ENCODE measurements at places on chromosomes 2 and 18.

- DNase-seq, result no peak
Observed at GRCh38 chr18:59617468-59617932, 79.7 kb downstream of the CCBE1 start.

DNA sequence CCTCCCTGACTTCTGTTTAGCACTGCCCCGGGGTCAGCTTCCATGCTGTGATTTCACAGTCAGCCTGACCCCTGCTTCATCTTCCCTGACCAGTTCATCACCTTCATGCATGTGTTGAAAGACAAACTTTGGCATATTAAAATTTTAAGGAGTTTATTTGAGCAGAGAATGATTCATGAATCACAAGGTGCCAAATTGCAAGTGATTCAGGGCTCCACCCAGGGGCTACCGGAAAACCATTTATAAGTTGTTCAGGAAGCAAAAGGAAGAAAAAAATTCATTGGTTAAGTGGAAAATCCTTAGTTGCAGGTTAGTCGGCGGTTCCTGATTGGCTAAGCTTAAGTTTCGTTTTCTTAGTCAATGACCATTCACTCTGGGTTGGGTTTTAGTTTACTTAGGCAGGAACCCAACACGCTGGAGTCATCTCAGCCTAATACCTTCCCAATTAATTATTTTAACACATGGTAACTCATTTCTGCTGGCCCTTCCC is 10.6 kb downstream of the IL1F10 start:
- DNase-seq, result no peak

DNA sequence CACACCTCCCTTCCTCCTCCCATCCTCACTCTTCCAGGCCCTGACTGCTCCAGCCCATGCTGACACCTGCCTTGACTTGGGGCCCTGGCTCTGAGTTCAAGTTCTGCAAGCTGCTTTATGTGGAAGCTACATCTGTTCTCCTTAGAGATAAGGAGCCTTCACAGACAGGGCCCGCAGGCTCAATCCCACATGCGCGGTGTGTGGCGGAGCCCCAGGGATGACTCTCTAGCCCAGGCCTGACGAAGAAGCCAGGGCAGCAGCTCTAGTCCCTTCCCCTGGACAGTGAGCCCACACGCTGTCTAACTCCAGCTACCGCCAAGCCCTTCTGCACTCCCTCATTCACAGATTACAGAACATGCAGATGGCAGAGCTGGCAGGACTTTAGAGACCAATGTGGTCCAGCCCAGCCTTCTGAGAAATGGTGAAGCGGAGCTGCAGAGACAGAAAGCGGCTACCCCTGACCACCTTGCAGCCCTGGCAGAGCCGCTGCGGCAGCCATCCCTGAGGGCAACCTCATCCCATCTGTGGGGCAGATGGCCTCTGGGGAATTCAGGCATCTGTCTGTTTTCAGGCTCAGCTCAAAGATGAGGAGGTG is 304.3 kb downstream of the CELF4 start:
- DNase-seq, result no peak

DNA sequence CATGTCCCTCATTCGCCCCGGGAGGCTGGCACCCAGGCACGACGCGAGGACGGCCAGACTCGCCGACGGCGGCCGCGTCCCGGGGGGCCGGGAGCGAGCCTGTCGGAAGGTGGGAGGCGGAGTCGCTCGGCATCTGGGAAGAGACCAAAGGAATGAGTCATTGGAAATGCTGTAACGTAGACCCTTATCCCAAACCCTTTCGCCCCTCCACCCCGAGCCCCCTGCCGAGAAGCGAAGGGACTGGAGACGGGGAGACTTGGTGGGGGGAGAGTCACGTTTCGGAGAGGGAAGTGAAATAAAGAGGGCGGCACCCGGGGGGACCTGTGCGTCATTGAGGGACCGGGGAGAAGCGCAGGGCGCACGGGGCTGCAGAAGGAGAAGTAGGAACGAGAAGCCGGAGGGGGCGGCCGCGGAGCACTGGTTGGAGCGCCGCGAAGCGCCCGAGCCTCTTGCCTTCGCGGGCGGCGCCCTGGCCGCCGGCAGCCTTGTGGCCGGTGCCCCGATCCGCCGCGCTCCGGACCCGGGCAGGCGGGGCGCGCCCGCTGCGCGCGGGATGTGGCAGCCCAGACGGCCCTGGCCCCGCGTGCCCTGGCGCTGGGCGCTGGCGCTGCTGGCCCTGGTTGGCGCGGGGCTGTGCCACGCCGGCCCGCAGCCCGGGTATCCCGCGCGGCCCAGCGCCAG is at the start of gene EMILIN2:
TSS of gene EMILIN2 (plus strand) at position 371 of the 681 bp plus-strand sequence. CDS start at position 554, 183 bp downstream.
- no peak for DNase-seq

DNA sequence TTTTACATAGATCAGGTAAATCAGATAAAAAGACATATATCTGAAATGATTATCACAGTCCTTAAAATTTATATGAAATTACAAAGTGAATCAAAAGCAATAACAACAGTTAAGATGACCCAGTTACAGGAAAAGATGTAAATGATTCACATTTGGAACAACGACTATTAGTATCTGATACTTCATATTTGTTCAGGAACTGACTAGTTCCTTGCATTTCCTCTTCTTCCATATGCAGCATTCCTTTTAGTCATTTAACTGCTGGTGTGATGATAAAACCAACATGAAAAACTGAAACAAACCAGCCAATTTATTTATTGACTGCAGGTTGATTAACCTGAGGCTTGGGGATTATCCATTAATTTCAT is 75.2 kb downstream of the RBMS1 start:
- DNase-seq, result no peak

DNA sequence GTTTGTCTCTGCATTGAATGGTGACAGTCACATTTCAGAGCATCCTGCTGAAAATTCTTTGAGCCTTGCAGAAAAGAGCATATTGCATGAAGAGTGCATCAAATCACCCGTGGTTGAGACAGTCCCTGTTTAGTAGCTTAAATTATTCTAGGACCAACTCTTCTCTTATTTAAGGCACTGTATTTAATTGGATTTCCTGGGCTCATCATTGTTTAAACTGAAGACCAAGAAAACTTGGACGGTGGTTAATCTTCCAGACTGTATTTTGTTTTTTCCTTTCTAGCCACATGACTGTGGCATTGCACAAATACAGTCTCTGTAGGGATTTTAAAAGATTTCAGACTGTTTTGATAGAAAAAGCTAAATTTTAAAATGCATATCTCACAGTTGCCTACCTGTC is 114.4 kb downstream of the GALNT3 start:
- no peak for DNase-seq

DNA sequence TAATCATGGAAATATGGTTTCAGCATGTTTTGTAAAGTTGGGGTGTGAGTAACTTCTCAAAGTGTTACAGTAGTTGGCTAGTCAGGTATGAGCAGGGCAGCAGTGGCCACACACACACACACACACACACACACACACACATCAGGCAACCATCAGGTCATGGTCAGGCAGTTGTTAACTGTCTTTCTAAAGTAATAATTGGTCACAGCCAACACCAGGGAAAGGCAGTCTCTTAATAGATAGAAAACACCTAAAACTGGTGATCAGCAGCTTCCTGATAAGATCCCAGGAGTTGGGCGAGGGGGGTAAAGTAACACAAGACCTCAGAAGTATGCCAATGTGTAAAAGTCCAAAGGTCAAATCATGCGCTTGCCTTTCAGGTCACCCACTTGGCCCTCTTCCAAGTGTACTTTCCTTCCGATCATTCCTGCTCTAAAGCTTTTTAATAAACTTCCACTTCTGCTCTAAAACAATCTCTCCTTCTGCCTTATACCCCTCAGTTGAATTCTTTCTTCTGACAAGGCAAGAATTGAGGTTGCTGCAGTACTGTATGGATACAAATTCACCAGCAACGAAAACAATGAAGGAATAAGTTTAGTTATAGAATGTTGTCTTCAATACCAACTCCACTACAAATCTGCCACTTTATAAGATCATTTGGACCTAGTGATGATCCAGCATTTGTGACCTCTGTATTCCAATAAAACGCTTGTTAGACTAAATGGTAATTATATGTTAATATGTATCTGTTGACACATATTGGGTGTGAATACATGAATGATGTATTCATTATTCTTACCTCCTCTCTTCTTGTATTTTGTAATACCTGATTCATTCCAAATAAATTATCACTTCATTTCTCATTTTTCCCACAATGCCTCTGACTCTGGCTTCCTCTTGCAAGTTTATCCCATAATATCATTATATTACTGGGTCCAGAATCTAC is 254.3 kb downstream of the METTL4 start:
- no peak for DNase-seq

DNA sequence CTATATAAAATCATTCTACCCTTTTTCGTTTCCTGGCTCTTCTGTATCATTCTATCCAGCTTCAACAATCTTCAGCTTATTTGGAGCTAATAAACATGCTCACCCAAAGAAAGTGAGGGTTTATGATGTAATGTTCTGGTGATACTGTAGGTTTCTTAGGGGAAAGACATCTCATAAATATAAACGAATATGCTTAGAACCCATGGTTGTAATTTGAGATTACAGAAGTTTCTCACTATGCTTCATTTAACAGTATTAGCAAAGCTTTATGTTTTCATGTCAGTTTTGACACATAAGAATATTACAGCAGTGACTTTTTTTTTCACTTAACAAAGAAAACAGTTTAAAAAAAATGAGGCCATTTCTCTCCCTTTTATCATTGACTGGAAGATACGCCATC is 11.8 kb upstream of the PEX13 start:
- DNase-seq, result no peak

DNA sequence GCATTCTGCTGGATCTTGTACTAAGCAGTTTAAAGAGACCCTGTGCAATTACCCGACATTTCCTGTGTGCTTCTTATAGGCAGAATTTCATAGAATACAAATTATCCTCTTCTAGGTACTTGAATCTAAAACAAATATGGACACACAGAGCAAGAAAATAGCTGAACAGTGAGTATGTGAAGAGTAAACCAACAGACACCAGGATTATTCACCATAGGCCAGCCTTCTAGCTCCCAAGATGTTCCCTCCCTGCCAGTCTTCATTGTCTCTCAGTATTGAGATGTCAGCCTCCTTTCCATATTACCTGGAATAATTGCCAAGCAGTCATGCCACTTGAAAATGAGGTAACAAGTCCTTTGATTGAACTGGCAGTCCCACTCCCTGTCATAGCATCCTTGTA is 187.1 kb downstream of the PTPRM start:
- DNase-seq, result no peak

DNA sequence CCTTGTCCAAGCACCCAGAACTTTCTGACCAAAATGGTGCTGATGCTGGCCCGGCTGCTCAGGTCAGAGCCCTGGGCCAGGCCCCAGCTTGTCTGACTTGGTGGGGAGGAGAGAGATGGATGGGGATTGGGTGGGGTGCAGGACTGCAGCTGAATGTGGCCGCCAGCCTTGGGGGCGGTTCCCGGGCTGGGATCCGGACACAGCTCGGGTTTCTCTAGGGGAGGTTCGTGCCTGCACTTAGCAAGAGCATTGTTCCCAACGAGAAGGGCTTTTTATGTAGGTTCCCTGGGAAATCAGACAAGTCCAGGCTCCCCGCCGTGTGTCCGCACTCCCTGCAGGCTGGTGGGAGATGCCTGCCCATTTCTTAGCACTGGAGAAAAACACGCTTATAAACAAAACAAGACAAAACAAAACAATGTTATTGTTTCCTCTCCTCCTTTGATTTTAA is 50.5 kb upstream of the HS6ST1 start:
- DNase-seq, result no peak

DNA sequence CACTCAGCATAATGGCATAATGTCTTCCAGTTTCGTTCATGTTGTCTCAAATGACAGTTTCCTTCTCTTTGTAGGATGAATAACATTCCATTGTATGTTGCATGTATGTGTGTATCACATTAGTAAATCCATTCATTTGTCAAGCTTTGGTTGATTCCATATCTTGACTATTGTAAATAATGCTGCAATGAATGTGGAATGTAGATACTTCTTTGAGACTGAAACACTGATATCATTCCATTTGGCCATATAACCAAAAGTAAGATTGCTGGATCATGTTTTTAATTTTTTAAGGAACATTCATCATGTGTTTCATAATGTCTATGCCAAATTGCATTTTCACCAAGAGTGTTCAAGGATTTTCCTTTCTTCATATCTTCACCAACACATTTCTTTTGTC is 1711.4 kb upstream of the PIK3C3 start:
- no peak for DNase-seq

DNA sequence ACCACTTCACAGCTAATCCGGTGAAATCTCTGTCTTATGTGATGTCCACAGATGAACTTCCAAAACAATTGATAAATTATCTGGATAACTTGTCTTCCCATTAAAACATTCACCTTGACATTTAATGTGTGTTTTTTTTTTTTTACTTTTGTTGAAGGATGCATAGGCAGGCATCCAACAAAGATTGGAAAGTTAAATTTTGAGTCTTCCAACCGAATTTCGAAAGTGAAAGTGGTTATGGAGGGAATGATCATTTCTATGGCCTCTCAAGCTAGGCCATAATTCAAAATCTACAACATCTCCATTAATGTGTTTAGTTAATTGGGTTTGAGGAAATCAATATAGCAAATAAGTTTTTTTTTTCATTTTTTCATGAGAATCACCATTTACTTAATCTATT is 1495.5 kb upstream of the ACVR2A start:
- DNase-seq, result no peak

GRCh38 chr2:45943219-45944044 is 292.0 kb downstream of the PRKCE start:
- DNase-seq, result no peak

DNA sequence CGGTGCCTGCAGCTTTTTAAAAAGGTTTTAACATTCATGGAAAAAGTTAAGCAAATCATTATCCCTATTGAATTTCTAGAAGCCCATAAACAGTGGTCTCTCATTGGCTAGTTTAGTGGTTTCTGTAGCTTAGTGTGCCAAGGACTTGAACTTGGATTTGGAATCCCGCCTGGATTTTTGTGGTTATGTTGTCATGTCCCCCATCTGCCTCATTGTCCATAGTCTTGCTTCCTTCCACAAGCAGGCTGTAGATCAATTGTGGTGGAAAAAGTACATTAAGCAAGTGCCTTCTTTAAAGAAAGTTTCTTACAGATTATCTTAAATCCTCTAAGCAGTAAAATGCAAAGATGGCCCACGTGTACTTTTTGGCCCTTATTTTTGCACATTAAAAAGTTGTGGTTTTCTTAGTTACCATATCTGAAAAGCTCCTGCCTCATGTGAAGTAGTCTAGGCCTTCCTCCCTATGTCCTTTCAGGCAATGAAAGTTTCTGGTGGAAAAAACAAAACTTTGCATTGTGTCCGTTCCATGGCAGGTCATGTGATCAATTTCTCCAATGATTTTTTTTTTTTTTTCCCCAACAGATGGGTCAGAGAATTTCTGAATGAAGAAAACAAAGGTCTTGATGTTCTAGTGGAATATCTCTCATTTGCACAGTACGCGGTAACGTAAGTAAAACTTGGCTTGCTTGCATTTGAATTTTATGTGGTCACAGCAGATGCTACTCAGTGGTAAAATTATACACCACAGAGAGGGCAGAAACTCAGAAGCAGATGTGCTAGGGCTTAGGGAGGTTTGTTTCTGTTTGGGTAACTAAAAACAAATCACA is 158.9 kb downstream of the PRPF40A start:
- DNase-seq, result no peak

GRCh38 chr2:231709636-231709980 is 1.3 kb downstream of the PTMA start:
- DNase-seq, result no peak

Measured in bone marrow (tissue), 2 donors.